Left lung (tissue), 14 donors: ENCODE measurements at places on chromosomes 1 and 21. TPM values are rescaled to one million over a fixed set of nuclear protein-coding genes. Genes with fewer than 3 reads are reported as not detected.

Gene TNFRSF8
- 0.17 TPM for polyA plus RNA-seq

Gene FGGY
- 13.5 TPM for polyA plus RNA-seq

Gene PLXNA2
- polyA plus RNA-seq, result 38.4 TPM

Gene ACTN2
- polyA plus RNA-seq, result 4.0 TPM

Gene SLC2A5
- polyA plus RNA-seq, result 1.0 TPM

- DNase-seq, result no peak
These were observed 296.7 kb upstream of the USP25 start for GRCh38 chr21:15433091-15433490.

- DNase-seq, result no peak
These were observed 23.6 kb upstream of the TTLL10 start for GRCh38 chr1:1150100-1150499.

DNA sequence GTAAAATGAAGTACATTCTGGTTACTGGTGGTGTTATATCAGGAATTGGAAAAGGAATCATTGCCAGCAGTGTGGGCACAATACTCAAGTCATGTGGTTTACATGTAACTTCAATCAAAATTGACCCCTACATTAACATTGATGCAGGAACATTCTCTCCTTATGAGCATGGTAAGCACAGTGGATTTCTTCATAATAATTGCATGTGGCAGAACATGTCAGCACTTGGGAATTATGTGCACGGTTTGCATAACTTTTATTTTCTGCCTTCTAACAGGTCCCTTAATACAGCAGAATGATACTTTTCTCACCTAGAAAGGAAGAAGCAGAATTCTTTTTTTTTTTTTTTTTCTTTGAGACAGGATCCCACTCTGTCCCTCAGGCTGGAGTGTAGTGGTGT, 3.8 kb downstream of the CTPS1 start:
- DNase-seq, result no peak

- peak; percentile 78 for DNase-seq
These were observed 41.4 kb upstream of the COL6A2 start for GRCh38 chr21:46056450-46056903.

DNA sequence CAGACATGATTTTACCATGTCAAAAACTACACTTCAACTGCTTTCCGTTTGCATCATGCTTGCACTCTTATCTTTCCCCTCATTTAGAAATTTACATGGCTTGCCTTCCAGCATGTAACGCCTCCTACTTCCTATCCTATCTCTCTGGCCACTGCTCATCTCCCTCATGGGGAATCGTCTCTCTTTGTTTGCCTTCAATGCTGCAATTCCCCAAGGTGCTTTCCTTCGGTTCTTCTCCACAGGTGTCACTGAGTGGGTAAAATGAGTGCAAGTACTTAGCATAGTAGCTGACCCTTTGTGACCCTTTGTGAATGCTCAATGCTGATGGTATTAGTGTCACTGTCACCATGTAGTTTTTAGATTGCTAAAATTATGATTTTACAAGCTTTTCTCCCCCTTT, 63.1 kb downstream of the APP start:
- DNase-seq, result no peak

DNA sequence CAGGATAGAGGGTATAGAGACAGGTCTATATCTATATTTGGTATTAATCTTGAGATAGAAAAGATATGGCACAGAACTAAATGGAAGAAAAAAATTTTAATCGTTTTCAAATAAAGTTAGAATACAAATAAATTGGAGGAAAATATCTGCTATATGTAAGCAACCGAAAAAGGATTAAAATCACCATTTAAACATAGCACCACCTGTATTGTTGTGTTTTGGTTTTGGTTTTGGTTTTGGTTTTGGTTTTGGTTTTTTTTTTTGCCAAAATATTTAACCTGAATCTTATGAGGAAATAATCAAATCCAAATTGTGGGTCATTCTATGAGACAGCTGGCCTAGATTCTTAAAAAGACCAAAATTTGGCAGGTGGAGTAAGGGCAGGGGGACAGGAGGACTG, 28.5 kb upstream of the ANGPTL1 start:
- DNase-seq, result no peak

DNA sequence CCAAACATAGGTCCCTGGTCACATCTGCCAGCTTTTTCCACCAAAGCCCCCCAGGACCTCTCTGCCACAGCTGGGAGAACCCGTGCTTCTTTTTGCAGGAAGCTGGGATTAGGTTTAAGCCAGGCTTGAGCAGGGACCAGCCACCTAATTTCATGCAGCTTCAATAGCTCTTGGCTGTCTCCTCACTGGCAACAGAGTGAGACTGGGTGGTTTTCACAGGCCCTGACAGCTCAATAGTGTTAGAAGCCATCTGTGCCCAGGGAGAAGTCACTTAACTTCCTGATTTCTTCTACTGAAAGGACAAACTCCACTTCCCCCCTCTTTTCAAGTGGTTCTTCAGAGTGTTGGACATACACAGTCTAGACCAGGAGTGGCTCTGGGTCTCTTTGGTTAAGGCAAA, 20.4 kb upstream of the SRSF4 start:
- no peak for DNase-seq

DNA sequence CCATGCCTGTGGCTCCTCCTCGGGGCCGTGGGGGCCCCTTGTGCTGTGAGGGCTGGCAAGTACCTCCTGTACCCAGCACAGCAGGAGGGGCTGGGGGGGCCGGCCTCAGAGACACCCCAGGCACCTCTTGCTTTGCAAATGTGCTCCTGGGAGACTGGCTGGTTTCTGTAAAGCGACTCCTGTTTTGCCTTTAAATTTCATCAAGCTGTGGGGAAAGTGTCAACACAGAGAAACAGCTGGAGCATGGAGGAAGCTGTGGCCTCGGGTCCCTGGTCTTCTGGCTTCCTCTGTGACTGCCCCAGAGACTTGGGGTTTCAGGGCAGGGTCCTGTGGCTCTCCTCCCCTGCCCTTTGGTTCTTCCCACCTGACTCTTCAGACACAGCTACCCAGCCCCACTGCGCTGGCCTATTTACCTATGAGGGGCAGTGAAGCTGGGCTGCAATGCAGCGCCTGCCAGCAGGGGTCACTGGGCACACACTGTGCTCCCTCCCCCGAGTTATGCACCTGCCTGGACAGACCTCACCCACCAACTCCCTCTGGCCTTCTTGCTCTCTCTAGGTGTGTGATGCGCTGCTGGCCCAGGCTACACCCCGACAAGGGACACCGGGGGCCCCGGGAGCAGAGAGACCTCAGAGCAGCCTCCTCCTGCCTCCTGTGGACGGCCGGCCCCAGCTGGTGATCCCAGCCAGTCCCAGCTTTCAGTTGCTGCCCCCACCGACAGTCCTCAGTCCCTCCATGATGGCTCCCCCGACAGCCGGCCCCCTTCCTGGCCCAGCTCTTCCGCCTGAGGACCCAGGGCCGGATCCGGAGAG, 17.6 kb upstream of the PEX10 start:
- DNase-seq, result no peak

DNA sequence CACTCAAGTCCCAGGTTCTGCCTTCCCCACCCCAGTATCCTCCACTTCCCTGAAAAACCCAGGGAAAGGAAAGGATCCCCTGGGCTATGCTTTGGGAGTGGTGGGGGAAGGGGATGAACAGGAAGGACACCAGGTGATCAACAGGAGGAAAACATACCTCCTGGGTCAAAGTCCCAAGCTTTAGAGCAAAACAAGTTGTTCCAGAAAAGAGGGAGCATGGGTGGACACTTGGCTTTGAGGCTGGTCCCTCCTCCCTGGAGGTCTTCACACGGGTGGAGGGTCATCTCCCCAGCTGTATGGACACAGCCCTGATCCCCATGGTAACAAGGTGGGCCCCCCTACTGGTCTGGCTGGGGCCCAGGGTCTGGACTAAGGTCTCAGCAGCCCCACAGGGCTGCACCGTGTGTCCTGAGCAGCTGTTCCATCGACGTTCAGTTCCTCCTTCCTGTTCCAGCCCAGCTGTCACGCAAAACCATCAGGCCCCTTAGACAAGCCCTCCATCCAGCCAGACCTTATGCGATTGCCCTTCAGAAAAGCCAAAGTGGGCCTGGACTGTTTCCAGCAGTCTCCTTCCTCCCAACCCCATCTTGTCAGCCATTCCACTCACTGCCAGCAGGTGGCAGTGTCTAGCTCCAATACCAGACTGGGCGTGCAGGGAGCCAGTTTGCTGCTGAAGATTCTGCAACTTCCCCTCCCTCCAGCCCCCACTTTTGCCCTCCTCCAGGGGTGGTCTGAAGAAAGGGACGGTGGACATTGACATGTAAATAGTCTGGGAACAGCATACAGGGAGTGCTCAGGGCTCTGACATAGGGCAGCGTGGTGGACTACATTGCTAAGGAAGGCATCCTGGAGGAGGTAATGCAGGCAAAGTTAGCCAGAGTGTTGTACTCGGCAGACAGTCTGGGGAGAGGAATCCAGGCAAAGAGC, 2.9 kb upstream of the PDZK1IP1 start:
- no peak for DNase-seq

- DNase-seq, result no peak
These were observed 20.5 kb upstream of the RHBDL2 start for GRCh38 chr1:38962113-38962512.

GRCh38 chr1:48841461-48841860, 64.8 kb upstream of the BEND5 start:
- no peak for DNase-seq

GRCh38 chr1:200899954-200900867, 5.5 kb downstream of the INAVA start:
- no peak for DNase-seq

GRCh38 chr1:92853299-92853698, 21.5 kb downstream of the RPL5 start:
- no peak for DNase-seq

DNA sequence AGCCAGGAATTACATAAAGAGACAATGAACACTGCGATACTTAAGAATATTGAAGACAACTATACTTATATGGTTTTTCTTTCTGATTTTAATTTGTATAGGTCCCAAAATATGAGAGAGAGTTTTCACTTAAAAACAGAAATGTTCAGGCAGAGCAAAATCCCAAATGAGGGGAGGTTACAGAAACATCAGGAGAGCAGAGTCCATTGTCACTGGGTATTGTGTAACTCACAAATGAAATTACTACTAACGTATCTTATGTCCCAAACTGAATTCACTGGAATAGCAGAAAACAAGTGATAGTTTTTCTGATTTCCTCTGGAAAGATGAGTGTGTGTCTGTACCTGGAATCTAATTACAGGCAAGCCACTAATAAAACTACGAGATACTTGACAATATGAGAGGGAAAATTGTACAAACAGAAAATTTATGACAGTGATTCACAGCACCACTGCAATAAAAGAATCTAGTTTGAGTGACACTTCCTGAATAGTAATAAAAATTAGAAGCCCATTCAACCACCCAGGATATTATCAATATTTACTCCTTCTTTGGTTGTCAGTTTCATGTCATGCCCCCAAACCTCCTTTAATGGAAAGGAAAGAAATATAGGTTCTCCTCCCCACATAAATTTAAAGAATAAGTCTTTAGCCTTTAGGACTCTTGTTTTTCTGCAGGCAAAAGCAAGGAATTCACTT, 522.6 kb downstream of the ADGRL2 start:
- no peak for DNase-seq

DNA sequence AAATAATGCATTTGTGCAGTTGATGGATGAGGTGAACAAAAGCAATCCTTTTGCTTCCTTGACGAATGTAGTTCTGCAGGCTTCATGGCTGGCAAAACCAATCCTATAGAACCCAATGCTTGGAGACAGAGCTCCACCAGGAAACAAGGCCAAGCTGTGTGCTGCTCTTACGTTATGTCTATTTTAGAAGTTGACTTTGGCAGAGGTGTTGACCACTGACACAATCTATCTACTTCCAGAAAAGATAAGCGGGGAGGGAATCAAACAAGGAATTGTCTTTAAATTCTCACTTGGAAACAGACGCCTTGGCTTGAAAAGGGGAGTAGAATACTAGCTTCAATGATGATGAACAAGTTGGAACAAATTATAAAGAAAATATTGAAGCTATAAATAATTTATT, 211.2 kb downstream of the SETD4 start:
- DNase-seq, result no peak

GRCh38 chr21:42117229-42117966, 46.3 kb downstream of the UMODL1 start:
- DNase-seq, result peak; percentile 64

- DNase-seq, result no peak
These were observed 11.0 kb upstream of the OLIG1 start for GRCh38 chr21:33058957-33059356.

DNA sequence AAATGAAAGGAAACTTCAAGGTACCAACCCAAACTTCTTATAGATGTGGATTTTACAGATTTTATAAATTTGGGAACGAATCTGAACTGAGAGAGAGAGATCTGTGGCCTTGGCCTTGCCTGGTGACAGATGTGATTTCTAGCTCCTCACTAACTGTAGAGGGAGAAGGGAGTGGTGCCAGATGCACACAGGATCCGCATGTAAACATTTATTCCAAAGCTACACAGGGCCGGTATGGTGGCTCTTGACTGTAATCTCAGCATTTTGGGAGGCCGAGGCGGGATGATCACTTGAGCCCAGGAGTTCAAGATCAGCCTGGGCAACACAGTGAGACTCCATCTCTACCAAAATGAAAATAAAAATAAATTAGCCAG, 77.1 kb downstream of the PGBD5 start:
- DNase-seq, result no peak
